ENCODE measurements at places on chromosomes 7 and 10.

DNA sequence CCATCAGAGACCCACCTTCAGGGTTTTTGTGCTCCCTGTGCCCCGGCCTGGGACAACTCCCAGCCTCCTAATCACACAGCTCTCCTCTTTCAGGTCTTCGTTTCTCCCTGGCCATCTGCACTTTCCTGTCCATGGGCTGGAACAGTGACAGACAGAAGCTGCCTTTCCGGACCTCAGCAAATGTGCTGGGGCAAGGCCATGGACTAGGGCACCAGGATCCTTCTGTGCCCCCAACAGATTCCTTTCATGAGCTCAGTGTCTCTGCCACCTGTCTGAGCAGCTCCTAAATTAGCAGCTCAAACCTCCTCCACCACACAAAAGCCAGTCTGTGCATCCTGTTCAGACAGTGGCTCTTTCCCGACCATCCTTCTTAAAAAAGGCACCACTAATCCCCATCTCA lies 41.9 kb upstream of the FRMD4A start:
- no peak for DNase-seq

DNA sequence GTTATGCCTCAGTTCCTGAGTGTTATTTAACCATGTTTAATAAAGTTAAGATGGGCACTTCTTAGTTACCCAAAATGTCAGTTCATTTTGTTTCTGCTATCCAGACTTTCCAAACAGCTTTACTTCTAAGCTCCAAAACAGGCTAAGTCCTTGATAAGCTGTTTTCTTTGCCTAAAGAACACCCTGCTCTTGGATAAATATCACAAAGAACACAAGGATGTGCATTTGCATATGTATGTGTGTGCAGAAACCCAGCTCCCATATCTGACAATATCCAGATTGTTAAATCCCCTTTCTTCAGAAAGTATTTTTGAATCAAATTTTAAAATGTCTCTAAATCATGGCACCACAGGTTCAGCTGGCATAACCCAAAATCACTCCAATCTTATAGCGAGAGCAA lies 19.6 kb downstream of the FAM13C start:
- DNase-seq, result no peak

- no peak for DNase-seq
Observed at GRCh38 chr7:24312588-24312987, 28.6 kb downstream of the NPY start.

- DNase-seq, result no peak
Observed at GRCh38 chr10:88838766-88839350, 12.8 kb downstream of the ANKRD22 start.

- DNase-seq, result no peak
Observed at GRCh38 chr10:131230641-131231322, 80.7 kb downstream of the TCERG1L start.
